ENCODE measurements at places on chromosomes 5 and 9. TPM values are rescaled to one million over a fixed set of nuclear protein-coding genes. Genes with fewer than 3 reads are reported as not detected.

Gene PTGES2
- 69.9 TPM for polyA plus RNA-seq

GRCh38 chr5:78574731-78575161, 73.8 kb downstream of the LHFPL2 start:
- no peak for DNase-seq

DNA sequence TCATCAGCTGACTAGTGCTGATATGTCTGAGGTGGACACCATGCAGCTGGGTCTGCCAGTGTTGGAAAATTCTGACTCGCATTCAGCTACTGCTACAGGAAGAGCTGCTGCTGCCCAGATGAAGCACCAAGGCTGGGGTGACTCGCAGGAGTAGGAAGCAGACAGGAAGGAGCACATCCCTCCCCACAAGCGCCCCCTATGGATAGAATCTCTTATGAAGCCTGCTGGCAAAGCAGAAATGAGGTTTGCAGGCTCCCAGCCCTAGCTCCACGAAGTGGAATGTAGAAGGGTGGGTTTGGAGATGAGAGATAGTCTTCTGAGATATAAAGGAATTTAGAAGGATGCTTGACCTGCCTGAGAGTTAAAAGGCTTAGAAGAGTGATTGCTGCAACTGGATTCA, 443.0 kb downstream of the ACTL7B start:
- DNase-seq = no peak

Gene GRIN3A
- not detected for polyA plus RNA-seq

Gene GKAP1
- polyA plus RNA-seq = 8.2 TPM

DNA sequence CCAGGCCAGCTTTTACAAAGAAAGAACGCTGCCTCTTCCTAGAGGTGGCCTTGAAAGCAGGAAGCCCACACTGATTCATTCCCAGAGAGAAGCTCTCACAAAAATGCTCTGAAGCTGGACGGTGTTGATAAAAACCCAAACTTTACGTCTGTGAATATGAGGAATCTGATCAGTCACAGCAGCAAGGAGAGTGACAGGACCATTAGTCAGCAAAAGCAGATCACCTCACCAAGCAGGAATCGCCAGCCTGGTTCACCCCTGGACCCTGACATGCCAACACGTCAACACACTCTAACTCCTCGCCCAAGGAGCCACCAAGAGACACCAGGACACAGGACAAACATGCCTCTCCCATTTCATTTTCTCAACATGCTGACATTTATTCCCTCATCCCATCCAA, 70.6 kb upstream of the ZNF622 start:
- no peak for DNase-seq

Gene DRD1
- 0.08 TPM for polyA plus RNA-seq

DNA sequence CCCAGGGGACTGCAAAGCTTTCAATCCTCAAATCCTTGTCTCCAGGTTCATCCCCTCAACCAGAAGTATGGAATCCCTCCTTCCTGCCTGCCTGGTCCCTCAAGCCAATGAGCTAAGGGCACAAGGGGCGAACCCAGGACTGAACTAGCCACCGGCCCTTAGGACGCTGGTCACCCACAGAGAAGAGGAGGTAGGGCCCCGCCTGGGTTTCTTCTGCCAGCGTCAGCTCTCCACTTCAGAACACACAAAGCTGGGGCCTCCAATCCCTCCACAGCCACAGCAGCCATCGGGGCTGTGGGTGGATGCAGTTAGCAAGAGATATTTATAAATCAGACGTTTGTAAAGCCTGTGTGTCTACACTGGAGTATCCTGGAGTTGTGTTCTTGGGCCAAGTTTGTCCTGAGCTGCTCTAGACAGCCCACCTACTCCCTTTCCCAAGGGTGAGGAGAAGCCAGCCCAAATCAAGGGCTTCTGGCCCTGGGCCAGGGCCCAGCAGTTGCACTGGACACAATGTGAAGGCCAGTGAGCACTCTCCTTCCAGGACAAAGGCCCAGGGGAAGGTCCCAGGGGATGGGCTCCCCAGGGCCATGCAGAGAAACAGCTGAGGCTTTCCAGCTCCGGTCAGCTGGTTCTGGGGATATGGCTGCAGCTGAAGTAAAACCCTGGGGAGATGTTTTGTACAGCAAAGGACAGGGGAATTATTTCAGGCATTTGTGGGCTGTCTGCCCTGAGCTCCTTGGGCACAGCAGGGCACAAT, 18.9 kb downstream of the AMBP start:
- DNase-seq = no peak

- no peak for DNase-seq
Observed at GRCh38 chr9:71524516-71524915, 243.8 kb downstream of the CEMIP2 start.

DNA sequence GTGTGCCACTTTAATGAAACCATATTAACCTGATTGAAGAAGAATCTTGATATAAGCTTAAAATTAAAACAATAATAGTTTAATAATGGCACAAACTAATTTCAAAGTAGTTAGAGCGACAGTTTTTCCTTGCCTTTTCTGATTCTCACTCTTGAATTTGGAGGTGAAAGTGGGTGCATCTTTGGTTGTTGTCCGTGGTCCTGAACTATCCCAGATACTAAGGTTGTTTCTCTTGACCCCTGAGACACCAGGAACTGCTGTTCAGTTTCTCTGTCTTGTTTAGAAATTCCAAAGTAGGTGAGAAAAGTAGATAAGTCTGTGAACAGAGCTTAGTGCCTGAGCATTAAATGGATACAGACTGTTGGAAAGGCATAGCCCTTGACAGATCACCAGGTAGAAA, 274.7 kb downstream of the FBXL7 start:
- no peak for DNase-seq

- no peak for DNase-seq
Observed at GRCh38 chr9:2785060-2785950, 58.6 kb downstream of the PUM3 start.
